Articular chondrocyte of knee joint (primary cell): ENCODE measurements at places on chromosomes 4 and X. TPM values are rescaled to one million over a fixed set of nuclear protein-coding genes. Genes with fewer than 3 reads are reported as not detected.

GPR34 gene
- not detected in 2 replicates for total RNA-seq

VCX3B gene
- total RNA-seq = not detected in 2 replicates

LRAT gene
- total RNA-seq = 1.2 and 2.1 TPM in 2 replicates

ARHGAP4 gene
- total RNA-seq = 1.2 and 1.7 TPM in 2 replicates

FAT4 gene
- 17.8 and 17.9 TPM in 2 replicates for total RNA-seq

PITX2 gene
- under 0.01 TPM in 1 of 2 replicates, not detected in the other for total RNA-seq

SOX3 gene
- total RNA-seq = not detected in 2 replicates

ADH1C gene
- 0.26 and 0.32 TPM in 2 replicates for total RNA-seq

PPP4R3C gene
- not detected in 2 replicates for total RNA-seq

USP17L24 gene
- total RNA-seq = not detected in 2 replicates

GPR119 gene
- not detected in 2 replicates for total RNA-seq

LRP2BP gene
- 1.0 and 1.4 TPM in 2 replicates for total RNA-seq

FDCSP gene
- total RNA-seq = not detected in 2 replicates

RAB40A gene
- total RNA-seq = 0.22 and 0.39 TPM in 2 replicates

APBB2 gene
- 36.5 and 47.6 TPM in 2 replicates for total RNA-seq
